Fibroblast of skin of left biceps (primary cell): ENCODE measurements at places on chromosomes 6 and 20.
A peak's percentile ranks its signal among the peaks of the same experiment; 100 is the strongest.

- no peak for DNase-seq
Observed at GRCh38 chr6:122412001-122412400, 12.5 kb downstream of the HSF2 start.

DNA sequence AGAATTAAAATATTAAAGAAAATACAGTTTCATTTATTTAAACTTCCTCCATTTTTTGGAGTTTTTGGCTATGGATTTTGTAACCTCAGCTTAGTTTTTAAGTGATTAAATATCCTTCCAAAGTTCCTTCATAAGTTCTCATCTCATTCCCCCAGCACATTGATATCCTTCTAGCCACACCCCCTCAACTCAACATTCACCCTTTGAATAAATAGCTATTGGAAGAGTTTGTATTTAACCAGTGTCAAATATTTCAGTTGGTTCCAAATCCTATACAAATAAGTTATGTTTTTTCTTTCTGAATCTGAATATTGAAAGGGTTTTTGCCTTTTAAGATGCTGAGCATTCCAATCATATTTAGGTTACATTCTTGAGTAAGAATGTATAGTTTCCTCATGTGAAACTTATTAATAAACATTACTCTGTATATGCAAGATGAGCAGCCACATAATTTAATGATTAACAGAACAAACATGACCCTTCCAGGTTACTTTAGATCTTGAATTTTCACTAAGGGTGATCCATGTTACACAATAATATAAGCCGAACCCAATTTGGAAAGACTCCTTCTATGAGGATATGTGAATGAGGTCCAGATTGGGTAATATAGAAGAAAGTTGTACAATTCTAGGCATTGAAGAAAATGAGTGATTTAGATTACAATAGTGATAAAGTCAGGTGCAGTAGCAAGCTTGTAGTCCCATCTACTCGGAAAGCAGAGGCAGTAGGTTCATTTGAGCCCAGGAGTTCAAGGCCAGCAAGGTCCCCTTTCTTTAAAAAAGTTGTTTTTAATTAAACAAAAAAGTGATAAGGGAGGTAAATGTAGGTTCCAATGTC lies 13.6 kb downstream of the GLYATL3 start:
- DNase-seq = peak; percentile 53

- DNase-seq = no peak
Observed at GRCh38 chr6:137571854-137572253, 77.7 kb upstream of the OLIG3 start.

- no peak for DNase-seq
Observed at GRCh38 chr6:11366934-11367637, 134.6 kb upstream of the NEDD9 start.

DNA sequence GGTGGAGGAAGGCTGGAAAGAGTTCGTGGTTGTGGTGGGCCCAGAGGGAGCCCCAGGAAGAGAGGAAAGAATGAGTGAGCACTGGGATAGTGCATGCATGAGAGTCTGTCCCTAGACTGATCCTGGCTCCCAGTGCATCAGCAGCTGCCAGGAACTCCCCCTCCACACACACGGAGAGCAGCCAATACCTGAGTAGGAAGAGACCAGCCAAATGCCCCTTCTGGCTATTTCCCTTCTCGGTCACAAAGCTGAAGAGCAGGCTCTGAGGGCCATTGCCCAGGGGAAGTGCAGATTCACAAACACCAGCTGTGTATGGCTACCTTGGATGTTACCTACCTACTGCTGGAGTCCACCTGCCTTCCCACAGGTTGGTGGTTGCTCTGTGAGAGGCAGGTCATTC lies 45.1 kb downstream of the GABRR2 start:
- DNase-seq = no peak

- peak; percentile 58 for DNase-seq
Observed at GRCh38 chr6:422433-423054, 31.0 kb downstream of the IRF4 start.

GRCh38 chr6:24125980-24126379 lies at the start of gene NRSN1:
TSS of gene NRSN1 (plus strand) at chr6:24126215. CDS start at chr6:24134328, 8,113 bp downstream.
- DNase-seq = no peak

GRCh38 chr20:7977709-7978108 lies 37.5 kb upstream of the HAO1 start:
- no peak for DNase-seq

- DNase-seq = no peak
Observed at GRCh38 chr20:37350649-37351574, 5.0 kb downstream of the SRC start.

- DNase-seq = no peak
Observed at GRCh38 chr6:163417595-163417994, 3.1 kb downstream of the QKI start.

DNA sequence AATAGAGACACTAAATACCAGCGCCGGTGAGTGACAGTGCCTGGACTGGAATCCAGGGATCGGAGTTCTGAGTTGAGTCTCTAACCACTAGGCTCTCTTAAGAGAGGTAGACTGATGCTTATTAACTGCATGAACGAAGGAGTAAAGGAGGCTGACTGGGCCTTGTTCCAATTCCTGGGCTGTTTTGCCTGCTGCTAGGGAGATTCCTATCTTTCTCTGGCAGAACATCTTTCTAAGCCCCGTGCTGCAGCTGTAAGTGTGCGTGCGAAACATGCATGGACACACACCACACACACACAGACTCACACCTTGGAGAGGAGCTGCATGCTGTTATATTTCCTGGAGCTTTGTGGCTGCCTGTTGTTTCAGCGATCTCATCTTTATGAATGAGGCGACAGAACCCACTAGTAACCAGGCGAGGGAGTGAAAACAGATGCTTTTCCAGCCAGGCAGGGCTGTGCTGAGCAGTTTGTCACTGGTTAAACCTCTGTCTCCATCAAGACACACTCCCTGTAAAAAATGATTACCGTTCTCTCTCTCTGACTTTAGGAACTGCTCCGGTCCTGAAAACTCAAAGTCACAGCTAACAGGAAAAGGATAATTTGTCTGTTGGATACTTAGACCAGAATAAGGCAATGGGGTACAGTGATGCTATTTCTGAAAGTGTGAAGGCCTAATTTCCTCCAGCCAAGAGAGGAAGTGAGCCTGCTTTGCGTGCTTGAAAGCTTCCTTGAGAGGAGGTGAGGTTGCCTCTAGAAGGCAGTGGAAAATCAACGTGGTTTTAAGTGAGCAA lies 157.4 kb upstream of the ZNF217 start:
- DNase-seq = peak; percentile 95

DNA sequence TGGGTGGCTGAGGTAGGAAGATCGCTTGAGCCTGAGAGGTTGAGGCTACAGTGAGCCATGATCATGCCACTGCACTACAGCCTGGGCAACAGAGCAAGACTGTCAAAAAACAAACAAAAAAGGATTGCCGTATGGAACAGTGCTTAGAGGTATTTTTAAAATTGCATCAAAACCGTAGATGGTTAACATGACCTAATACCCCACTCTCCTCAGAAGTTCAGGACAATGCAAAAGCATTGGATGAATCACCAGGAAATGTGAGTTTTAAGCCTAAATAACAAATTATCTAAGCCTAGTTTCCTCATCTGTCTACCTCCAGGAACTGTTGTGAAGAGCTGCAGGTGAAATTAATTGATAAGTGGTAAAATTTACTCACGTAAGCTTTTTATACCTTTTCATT lies 123.8 kb upstream of the ID4 start:
- DNase-seq = no peak

DNA sequence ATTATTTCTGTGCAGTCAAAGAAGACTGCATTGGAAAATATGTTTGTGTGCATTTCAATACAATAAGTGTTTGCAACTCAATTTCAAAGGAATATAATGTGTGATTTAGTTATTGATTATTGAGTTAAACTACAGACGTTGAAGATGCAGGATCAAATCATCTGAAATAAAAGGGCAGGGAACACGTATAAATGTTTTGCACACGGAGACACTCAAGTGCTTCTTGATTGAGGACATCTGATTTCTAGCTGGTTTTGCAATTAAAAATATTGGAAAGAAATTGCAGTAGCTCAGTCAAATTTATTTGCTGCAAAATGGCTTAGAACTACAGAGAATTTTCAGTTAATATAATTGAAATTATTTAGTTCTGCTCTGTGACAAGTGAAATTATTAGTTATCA lies 412.7 kb downstream of the UTRN start:
- DNase-seq = no peak

DNA sequence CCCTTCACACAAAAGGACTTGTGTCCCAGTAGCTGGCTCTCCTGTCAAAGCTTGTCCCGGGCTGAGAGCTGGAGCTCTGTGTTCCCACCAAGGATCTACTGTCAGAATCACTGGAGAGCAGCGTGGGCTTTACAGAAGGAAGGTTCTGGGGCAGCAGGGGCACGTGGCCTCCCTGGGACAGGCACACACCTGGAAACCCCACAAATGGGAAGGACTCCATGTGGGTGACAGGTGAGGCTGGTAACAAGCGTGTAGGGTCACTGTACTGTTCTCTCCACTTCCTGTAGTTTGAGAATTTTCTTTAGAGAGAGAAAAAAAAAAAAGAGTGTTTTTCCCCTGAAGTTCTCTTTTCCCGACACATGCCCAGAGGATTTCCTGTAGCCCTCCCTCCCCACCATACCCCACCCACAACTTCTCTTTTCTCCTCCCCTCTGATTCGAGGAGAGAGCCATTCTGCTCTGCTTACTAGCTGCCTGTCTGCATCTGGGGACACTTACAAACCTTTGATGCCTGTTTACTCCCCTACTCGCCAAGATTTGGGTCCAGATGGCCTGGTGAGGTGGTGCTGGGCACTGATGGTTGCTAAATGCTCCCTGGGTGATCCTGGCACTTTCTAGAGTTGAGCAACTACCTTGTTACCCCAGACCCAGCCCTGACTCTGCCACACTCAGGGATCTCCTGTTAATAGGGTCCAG lies 84.1 kb upstream of the SIRPA start:
- no peak for DNase-seq

- no peak for DNase-seq
Observed at GRCh38 chr20:56924292-56925081, 295.4 kb downstream of the TFAP2C start.

- DNase-seq = no peak
Observed at GRCh38 chr6:98924647-98925046, 23.1 kb downstream of the FBXL4 start.

- DNase-seq = no peak
Observed at GRCh38 chr6:130093546-130093945, 75.2 kb downstream of the L3MBTL3 start.

- DNase-seq = no peak
Observed at GRCh38 chr6:24957199-24957598, 21.4 kb upstream of the RIPOR2 start.

GRCh38 chr6:161949531-161949930 lies 675.7 kb upstream of the AGPAT4 start:
- DNase-seq = no peak

- no peak for DNase-seq
Observed at GRCh38 chr6:150929416-150929815, 63.9 kb downstream of the MTHFD1L start.

GRCh38 chr6:157659536-157660271 lies 163.3 kb upstream of the SNX9 start:
- DNase-seq = no peak

DNA sequence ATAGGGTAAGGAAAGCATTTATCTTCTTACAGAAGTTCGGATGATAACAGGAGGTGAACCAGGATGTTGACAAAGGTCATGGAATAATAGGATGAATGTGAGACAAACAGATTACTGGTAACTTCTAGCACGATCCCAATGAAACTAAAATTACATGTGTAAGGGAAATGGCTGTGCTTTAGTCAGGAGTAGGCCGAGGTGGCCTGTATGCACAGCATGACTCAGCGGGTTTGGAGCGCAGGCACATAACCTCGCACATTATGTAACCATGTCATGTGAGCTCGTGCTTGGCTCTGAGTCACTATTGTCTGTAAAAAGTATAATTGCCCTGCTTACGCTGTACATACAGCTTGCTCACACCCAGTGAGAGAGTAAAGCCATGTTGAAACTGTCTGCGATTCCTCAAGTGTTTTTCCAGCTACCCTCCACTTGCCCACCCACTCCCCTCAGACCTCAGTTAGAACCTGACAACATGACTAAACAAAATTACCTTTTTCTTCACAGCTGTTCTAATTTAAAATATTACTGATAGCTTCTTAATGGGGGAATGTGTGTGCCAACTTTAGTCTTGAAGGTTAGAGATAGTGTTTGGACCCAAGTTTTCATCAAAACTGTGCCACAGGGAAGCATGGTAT lies 8.2 kb downstream of the CYB5R4 start:
- DNase-seq = peak; percentile 68

GRCh38 chr6:42565823-42566613 lies 2.2 kb downstream of the UBR2 start:
- DNase-seq = no peak

- DNase-seq = no peak
Observed at GRCh38 chr20:3820901-3821727, 767 bp downstream of the AP5S1 start.

DNA sequence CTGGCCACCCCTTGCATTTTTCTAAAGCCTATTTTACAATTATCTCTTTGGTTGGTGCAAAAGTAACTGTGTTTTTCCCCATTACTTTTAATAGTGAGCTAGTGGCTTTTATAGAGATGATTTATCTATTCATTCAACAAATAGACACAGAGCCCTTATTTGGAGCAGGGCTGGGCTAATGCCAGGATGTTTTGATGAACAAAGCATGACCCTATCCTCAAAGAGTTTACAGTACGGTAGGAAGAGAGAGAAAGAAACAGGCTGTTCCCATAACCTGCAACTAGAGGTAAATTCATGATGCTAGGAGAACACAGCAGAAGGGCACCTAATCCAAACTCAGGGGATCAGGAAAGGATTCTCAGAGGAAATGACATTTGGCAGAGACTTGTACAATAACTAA lies 37.3 kb upstream of the UST start:
- no peak for DNase-seq

GRCh38 chr20:40848526-40848925 lies 159.5 kb upstream of the MAFB start:
- DNase-seq = no peak

DNA sequence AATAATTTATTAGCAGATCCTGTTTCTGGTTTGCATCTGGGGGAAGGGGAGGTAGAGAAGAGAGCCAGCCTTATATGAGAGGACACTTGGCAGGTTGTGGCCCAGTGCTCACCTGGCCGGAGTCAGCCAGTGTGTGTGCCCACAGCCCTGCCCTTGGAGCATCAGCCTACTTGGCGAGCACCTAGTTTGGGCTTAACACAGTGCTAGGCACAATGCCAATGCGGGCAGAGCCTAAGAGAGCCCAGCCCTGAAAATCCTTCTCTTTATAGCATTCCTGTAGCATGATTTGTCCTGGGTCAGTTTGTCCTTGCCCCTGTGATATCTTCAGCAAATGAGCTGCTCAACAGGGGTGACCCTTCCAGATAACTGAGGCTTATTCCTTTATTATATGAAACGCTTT lies 73.0 kb downstream of the SLX4IP start:
- no peak for DNase-seq

- no peak for DNase-seq
Observed at GRCh38 chr6:166470029-166470862, 87.5 kb upstream of the MPC1 start.
